ENCODE measurements at places on chromosomes 16 and 17. TPM values are rescaled to one million over a fixed set of nuclear protein-coding genes. Genes with fewer than 3 reads are reported as not detected.
A peak's percentile ranks its signal among the peaks of the same experiment; 100 is the strongest.

KRT9 gene
- not detected for total RNA-seq

TNFSF13 gene
- 99.2 TPM for total RNA-seq

GRCh38 chr17:78571329-78571728, 5.9 kb downstream of the DNAH17 start:
- no peaks in the 10 kb centered on the region for H3K4me1 ChIP-seq
- no peak overlapping the region for H3K27ac ChIP-seq
- H3K27me3 ChIP-seq: no peaks in the 10 kb centered on the region
- H3K4me3 ChIP-seq: no peak overlapping the region

SLC6A2 gene
- total RNA-seq: 0.09 TPM

DNA sequence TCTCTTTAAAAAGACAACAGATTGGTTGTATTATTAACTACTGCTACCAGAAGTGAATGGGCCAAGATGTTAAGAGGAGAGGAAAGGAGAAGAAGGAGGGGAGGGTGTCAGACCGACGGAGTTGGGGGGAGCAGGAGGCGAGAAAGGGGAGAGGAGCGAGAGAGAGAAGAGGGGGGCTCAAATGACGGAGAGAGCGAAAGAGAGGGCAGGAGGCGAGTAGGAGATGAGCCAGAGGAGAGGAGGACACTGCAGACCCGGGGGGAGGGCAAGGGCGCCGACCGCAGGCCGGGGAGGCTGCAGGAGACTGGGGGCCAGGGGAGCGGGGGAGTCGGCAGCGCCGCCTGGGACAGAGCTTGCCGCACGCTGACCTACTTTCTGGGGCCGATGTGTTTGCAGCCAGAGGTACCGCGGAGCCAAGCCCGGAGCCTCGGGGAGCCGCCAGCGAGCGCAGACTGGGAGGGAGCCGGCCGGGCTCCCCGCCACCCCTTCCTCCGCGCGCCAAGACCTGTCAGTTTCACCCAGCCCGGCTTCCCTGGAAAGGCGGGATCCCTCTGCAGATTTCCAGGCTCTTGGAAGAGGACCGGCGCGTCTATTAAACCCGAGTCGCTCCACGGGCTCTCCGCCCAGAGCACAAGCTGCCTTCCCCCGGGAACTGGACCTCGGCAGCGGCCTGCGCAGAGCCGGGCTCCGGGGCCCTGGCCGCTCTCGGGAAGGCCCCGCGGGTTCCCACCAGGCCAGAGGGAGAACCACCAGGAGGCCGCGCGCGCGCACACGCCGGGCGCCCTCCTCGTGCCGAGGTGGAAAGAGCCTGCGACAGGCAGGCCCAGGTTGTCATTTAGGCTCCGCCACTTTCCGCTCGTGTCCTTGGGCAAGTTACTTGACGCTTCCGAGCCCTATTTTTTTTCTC, 74.6 kb downstream of the CMC2 start:
- DNase-seq: peak; percentile 78
- peak overlapping the region; percentile 71 for H3K27ac ChIP-seq
- H3K36me3 ChIP-seq: no peaks in the 10 kb centered on the region

GDPD3 gene
- total RNA-seq: 3.6 TPM

GRCh38 chr16:10754941-10755340, 11.3 kb downstream of the NUBP1 start:
- DNase-seq: no peak
- no peak overlapping the region for H3K27ac ChIP-seq
- no peaks in the 10 kb centered on the region for H3K4me1 ChIP-seq
- H3K36me3 ChIP-seq: peaks cover 8% of the 10 kb centered on the region
- H3K27me3 ChIP-seq: no peaks in the 10 kb centered on the region

CCL8 gene
- total RNA-seq: not detected

CBFA2T3 gene
- total RNA-seq: 8.0 TPM

DNA sequence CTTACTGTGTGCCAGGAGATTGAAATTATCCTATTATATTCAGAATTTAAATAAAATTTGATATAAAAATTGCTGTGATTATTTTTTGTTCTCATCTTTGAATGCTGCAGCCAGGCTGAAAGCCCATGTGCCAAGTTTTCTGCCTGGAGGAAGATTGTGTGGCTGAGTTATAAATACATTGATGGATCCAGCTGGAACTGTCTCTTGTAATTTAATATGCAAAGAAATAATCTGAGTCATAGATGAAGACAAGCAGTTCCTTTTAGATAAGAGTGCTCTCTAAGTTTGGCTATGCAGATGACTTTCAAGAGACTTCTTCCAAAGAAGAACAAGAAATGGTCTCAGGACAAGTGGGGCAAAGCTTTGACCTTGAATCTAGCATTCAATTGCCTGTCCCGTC, 871.0 kb downstream of the CDH11 start:
- no peaks in the 10 kb centered on the region for H3K36me3 ChIP-seq
- H3K4me1 ChIP-seq: no peaks in the 10 kb centered on the region
- no peaks in the 10 kb centered on the region for H3K27me3 ChIP-seq

SLC16A13 gene
- total RNA-seq: 6.5 TPM

SLC13A2 gene
- total RNA-seq: 1.1 TPM

DNA sequence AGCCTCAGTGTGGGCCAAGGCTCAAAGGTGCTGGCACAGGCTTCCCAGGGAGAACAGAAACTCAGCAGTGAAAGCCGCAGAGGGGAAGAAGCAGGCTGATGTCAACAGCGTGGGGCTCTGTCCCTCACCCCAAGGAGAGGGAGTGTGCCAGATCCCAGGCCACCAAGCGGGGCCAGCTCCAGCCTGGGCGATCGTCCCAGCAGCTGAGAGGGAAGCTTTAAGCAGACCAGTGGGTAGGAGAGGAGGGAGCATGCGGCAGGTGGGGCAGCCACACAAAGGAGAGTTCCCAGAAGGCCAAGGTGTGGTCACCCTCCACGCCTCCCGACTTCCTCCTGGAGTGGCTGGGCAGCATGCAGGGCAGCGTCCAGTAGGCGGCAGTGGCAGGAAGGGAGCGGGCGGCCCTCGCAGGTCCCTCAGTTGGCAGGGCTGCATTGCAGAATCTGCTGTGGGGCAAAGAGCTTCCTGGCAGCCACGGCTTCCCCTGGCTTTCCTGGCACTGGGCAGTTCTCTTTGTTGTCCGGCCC, 6.0 kb downstream of the SYNGR2 start:
- H3K4me3 ChIP-seq: no peak overlapping the region
- no peaks in the 10 kb centered on the region for H3K27me3 ChIP-seq
- peaks cover 3% of the 10 kb centered on the region for H3K36me3 ChIP-seq
- peak overlapping the region; percentile 87 for H3K27ac ChIP-seq
- no peak for DNase-seq

EME1 gene
- 1.0 TPM for total RNA-seq

- no peaks in the 10 kb centered on the region for H3K27me3 ChIP-seq
- no peaks in the 10 kb centered on the region for H3K4me1 ChIP-seq
- H3K27ac ChIP-seq: no peak overlapping the region
- DNase-seq: no peak
- H3K36me3 ChIP-seq: no peaks in the 10 kb centered on the region
- no peak overlapping the region for H3K4me3 ChIP-seq
Observed at GRCh38 chr17:69282002-69282401, 44.9 kb downstream of the ABCA5 start.

MYH2 gene
- total RNA-seq: not detected

KCNG4 gene
- not detected for total RNA-seq

SMIM22 gene
- 36.5 TPM for total RNA-seq

KRT33A gene
- total RNA-seq: not detected

DNA sequence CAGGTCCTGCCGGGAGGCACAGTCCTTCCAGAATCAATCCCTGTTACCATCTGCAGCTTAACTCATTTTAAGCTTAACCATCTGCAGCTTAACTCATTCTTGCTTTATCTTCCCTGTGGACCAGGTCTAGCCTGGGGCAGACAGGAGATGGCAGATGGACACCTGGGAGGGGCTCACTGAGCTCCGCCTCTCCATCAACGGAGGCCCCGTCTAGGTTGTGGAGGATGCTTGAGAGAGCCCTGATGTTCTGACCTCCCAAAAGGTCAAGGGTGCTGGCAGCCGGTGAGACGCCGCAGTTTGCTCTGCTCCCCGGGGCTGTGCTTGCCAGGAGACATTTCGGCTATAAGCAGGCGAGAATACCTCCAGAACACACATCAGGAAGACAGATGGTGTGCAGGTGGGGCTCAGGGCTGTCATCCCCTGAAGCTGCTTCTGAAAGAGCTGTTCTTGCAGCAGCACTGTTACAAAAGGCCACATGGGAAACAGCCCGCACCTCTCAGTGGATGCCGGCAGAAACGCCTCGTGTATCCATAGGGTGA, 41.3 kb downstream of the BAIAP2 start:
- peaks cover 7% of the 10 kb centered on the region for H3K36me3 ChIP-seq
- no peak overlapping the region for H3K27ac ChIP-seq
- DNase-seq: no peak

SGCA gene
- total RNA-seq: 4.2 TPM

OR1F1 gene
- total RNA-seq: not detected

DNA sequence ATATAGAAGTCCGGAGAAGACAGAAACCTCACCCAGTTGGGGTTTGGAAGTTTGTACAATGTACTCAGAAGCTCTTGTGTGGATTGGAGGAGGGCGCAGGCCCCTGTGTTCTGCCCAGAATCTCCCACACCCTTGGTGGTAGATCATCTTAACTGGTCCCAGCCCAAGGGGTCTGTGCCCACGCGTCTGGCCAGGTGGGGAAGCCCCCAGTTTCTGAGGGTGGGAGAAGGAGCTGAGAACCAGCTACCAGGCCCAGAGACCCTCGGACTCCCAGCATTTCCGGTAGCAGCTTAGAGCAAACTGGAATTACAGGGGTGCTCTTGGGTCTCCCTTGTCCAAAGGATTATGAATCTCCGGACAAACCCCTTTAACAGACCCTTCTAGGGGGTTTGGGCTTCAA, 2.3 kb upstream of the PPP1R9B start:
- H3K27me3 ChIP-seq: no peaks in the 10 kb centered on the region
- no peaks in the 10 kb centered on the region for H3K36me3 ChIP-seq
- DNase-seq: no peak
- no peak overlapping the region for H3K4me3 ChIP-seq

USP7 gene
- total RNA-seq: 92.0 TPM

NOL11 gene
- total RNA-seq: 37.3 TPM

CNGB1 gene
- not detected for total RNA-seq

All from kidney (tissue), 22 donors.